ENCODE measurements at places on chromosomes 2 and 18. TPM values are rescaled to one million over a fixed set of nuclear protein-coding genes. Genes with fewer than 3 reads are reported as not detected.

GRCh38 chr18:72908181-72908580, 40.4 kb upstream of the NETO1 start:
- H3K36me3 ChIP-seq: no peaks in the 10 kb centered on the region
- no peak overlapping the region for H3K27ac ChIP-seq
- H3K4me3 ChIP-seq: no peak overlapping the region
- DNase-seq: no peak

- H3K36me3 ChIP-seq: no peaks in the 10 kb centered on the region
- no peak overlapping the region for H3K27ac ChIP-seq
- no peak overlapping the region for H3K4me3 ChIP-seq
Observed at GRCh38 chr2:232496501-232497270, 9.1 kb upstream of the ECEL1 start.

- H3K36me3 ChIP-seq: no peaks in the 10 kb centered on the region
- no peak overlapping the region for H3K27ac ChIP-seq
- H3K4me3 ChIP-seq: no peak overlapping the region
- no peaks in the 10 kb centered on the region for H3K4me1 ChIP-seq
- H3K27me3 ChIP-seq: peaks cover 4% of the 10 kb centered on the region
- peak; percentile 73 for DNase-seq
Observed at GRCh38 chr18:53909668-53910067, 314.8 kb downstream of the MBD2 start.

- H3K27ac ChIP-seq: peak overlapping the region; percentile 79
- H3K27me3 ChIP-seq: no peaks in the 10 kb centered on the region
- H3K4me3 ChIP-seq: peak overlapping the region; percentile 29
- H3K36me3 ChIP-seq: peaks cover 2% of the 10 kb centered on the region
Observed at GRCh38 chr2:108615480-108616090, 81.3 kb downstream of the LIMS1 start.

GRCh38 chr2:20551260-20551944, 99.5 kb downstream of the HS1BP3 start:
- H3K27me3 ChIP-seq: peaks cover 7% of the 10 kb centered on the region
- H3K4me1 ChIP-seq: peaks cover 2% of the 10 kb centered on the region
- H3K36me3 ChIP-seq: no peaks in the 10 kb centered on the region
- no peak overlapping the region for H3K4me3 ChIP-seq
- no peak for DNase-seq

DNA sequence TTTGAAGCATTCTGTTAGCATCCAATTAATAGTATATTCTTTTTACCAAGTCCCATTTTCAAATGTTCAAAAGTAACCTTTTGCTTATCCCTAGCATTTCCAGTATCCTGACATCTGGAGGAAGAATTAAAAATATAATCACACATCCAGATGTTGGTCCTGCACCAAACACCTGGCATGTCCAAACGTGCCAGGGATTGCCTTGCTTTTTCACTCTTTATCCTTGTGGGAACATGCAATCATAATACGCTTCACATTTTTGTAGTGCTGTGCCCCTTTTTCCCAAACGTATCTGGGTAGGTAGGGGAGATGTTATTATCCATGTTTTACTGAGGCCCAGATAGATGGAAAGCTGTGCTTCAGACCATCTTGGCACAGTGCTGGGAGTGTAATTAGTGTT, 133.0 kb downstream of the TPGS2 start:
- H3K4me3 ChIP-seq: no peak overlapping the region
- H3K27me3 ChIP-seq: peaks cover 2% of the 10 kb centered on the region
- no peak overlapping the region for H3K27ac ChIP-seq

DNA sequence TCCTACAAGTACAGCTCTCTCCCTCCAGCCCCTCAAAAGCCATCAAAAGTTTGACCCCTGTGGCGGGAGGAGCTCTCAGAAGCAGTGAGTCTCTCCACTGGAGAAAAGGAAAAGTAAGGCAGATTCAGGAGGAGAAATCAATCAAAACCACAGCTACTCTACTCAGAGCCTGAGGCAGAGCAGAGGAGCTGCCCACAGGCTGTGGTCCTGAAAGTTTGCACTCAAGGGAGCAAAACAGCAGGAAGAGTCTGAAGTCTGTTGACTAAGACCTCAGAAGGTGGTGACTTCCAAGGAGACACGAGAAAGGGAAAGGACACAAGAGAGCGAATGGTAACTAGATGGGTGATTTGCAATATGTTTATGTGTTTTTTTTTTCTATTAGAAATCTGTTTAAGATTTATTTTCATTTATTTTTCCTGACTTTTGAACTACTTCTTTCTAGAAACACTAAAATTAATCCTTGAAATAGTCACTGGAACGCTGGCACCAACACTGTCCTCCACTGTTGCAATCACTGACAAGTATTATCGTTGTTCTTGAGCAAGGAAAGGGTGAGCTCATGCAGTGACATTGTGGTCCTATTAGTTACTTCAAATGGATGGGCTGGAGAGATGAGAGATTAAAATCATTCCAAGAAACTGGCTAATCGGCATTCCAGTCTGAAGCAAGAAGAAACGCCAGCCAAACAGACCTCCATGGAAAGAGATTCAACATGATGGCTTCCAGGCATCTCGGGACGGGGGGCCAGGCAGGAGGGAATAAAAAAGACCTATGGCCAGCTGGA, 35.8 kb downstream of the PID1 start:
- no peak for DNase-seq
- no peaks in the 10 kb centered on the region for H3K27me3 ChIP-seq
- H3K4me1 ChIP-seq: no peaks in the 10 kb centered on the region
- H3K36me3 ChIP-seq: no peaks in the 10 kb centered on the region
- H3K27ac ChIP-seq: no peak overlapping the region

DNA sequence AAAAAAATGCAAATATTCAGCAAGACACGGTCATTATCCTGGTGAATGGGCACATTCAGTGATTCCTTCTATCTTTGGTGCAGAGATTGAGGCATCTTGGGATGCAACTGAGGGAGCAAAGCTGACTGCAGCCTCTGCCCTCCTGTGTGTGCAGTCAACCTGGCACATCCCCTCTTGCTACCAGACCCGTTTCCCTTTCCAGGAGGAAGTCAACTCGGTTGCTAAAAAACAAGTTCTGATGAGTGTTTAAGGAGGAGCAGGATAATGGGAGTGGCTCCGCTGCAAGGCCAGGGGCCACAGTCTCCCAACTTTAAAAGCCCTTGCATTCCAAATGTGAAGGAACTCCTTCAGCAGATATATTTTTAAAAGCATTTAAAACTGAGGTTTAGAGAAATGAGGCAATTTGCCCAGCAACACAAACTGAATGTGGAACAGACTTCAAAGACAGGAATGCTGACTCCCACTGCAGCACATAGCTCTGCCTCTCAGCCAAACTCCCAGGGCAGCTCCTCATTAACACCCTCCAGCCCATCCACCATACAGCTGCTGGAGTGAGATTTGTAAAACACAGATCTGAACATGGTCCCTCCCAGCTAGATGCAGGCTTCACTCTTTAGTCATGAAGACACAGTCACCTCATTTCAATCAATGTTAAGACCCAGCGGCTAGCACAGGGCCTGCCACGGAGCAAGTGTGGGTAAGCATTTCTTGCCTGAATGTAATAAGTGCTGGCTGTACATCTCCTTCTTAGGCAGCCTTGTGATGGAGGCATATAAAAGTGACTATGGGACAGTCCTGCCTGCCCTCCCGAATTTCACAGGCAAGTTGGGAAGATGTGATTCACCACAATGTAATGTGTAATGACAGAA, 54.3 kb downstream of the VSNL1 start:
- DNase-seq: no peak
- H3K27me3 ChIP-seq: peaks cover 12% of the 10 kb centered on the region
- H3K36me3 ChIP-seq: no peaks in the 10 kb centered on the region
- H3K27ac ChIP-seq: no peak overlapping the region
- H3K4me3 ChIP-seq: no peak overlapping the region

- H3K36me3 ChIP-seq: peaks cover 2% of the 10 kb centered on the region
- peak overlapping the region; percentile 96 for H3K4me3 ChIP-seq
- no peak for DNase-seq
Observed at GRCh38 chr2:88016960-88017779, 823 bp upstream of the RNU2-63P start.

GRCh38 chr2:18403921-18404522, 156.4 kb downstream of the RDH14 start:
- no peak overlapping the region for H3K27ac ChIP-seq
- H3K4me3 ChIP-seq: no peak overlapping the region
- H3K27me3 ChIP-seq: peaks cover 4% of the 10 kb centered on the region

GRCh38 chr2:74333896-74334586, 9.2 kb downstream of the SLC4A5 start:
- no peaks in the 10 kb centered on the region for H3K36me3 ChIP-seq
- no peak for DNase-seq
- H3K4me3 ChIP-seq: no peak overlapping the region
- no peaks in the 10 kb centered on the region for H3K4me1 ChIP-seq

GRCh38 chr2:11155381-11156035, at the start of gene SLC66A3:
TSS of gene SLC66A3 (plus strand) at chr2:11155467. CDS start at chr2:11155547, 80 bp downstream.
- no peaks in the 10 kb centered on the region for H3K36me3 ChIP-seq
- H3K27me3 ChIP-seq: peaks cover 8% of the 10 kb centered on the region
- no peak for DNase-seq
- peaks cover 8% of the 10 kb centered on the region for H3K4me1 ChIP-seq
- H3K27ac ChIP-seq: peak within 1 kb of the TSS; percentile 88

DNA sequence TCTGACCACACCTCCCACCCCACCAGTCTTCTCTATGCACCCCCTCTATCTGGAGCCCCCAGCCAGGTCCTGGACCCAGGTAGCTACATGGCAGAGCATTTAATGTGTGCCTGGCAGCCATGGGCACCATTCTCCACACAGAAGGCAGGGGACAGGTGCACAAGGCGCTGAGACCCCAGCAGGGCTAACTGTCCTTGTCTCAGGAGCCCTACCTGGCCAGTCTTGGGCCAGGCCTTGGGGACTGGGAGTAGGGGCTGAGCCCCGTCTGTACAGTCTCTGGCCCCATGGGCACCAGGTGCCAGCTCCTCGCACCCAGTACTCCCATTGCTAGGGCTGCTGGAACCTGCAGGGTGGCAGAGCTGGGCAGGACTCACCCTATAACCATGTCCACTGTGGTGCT, 2.9 kb downstream of the GNLY start:
- H3K4me3 ChIP-seq: no peak overlapping the region
- no peaks in the 10 kb centered on the region for H3K36me3 ChIP-seq
- no peak for DNase-seq
- no peak overlapping the region for H3K27ac ChIP-seq
- H3K4me1 ChIP-seq: peaks cover 20% of the 10 kb centered on the region
- H3K27me3 ChIP-seq: no peaks in the 10 kb centered on the region

DNA sequence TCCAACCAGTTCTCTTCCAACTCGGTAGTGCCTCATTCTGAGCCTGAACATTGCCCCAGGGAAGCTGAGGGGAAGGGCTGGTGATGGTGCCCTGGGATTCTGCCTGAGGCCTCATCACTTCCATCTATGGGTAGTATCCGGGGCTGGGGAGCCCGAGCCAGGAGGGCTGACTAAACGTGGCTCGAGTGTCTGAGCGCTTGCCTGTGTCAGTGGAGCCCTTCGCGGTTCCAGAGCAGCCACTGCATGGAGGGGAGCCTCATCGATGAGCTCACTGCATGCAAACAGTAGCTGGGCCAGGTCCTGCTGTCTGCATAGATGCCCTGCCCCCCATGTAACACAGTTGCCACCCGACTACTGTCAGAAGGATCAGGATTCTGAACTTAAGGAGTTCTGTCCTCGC, 129.3 kb downstream of the GLI2 start:
- H3K36me3 ChIP-seq: no peaks in the 10 kb centered on the region
- no peak overlapping the region for H3K27ac ChIP-seq
- H3K4me1 ChIP-seq: no peaks in the 10 kb centered on the region
- peaks cover 33% of the 10 kb centered on the region for H3K27me3 ChIP-seq
- DNase-seq: no peak
- no peak overlapping the region for H3K4me3 ChIP-seq

The CKAP2L gene
- total RNA-seq: 17.9 TPM

The PPM1B gene
- 42.0 TPM for total RNA-seq

Data from activated CD4-positive, alpha-beta T cell treated with anti-CD3 and anti-CD28 coated beads, Interleukin-2, amount 10 ng/mL, durations not matched to agents 24 days and 14 days (primary cell).